ENCODE measurements at places on chromosomes 5 and 9.

DNA sequence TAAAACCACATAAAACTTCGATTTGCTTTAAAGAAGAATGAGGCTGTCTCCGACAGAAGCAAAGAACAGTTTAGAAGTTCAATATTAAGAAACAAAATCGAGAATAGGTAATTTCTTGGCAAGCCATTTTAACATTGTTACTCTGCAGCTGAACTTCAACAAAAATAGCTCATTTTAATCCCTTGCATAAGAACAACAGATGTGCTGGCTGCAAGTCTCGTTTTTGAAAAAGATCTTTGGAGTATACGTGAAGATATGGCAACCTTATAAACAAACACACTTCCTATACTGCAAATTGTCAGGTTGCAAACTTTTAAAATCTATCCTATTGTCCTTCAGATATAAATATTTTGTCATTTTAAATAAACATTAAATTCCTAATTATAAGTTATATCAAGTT is 71.5 kb downstream of the FBN2 start:
- no peak for DNase-seq

DNA sequence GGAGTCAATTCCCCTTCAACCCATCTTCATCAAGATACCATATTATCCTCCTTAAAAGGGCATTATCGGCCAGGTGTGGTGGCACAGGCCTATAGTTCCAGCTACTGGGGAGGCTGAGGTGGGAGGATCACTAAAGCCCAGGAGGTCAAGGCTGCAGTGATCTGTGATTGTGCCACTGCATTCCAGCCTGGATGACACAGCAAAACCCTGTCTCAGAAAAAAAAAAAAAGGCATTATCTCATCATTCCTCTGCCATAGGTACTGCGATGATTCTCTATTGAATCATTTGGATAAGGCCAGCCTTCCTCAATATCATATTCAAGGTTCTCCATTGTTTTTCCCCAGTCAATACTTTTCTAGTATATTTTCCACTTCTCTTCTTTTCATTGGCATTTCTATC is 39.2 kb upstream of the RAB3C start:
- no peak for DNase-seq

GRCh38 chr5:34847056-34847455 is 8.1 kb downstream of the TTC23L start:
- DNase-seq = no peak

DNA sequence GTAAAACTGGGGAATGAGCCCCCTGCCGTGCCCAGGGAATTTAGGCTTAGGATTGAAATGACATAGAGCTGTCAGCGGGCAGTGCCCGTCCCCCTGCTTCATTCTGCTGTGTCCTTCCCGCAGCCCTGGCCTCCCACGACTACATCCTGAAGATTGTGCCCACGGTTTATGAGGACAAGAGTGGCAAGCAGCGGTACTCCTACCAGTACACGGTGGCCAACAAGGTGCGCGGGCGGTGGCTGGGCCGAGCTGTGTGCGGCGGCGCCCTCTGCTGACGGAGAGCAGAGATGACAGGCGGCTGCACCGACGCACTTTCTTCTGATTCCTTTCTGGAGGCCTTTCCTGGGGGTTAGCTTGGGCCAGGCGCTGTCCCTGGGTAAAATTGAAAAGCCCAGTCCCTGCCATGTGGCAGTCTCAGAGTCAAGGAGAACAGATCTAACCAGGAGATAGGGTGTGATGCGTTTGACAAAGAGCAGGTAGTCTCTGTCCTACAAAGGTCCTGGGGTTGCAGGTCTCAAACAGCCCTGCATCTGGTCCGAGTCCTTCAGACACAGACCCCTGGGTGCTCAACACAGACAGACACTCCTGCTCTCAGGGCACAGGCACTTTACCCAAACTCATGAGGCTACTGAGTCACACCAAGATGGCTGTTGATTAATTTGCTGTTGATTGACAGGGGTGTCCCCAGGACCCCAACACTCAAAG is 26.8 kb upstream of the RPL26L1 start:
- peak; percentile 88 for DNase-seq

GRCh38 chr5:76082772-76083554 is at the start of gene SV2C:
Gene SV2C (plus strand): TSS chr5:76083383. CDS start chr5:76131751, 48,368 bp downstream.
- peak; percentile 74 for DNase-seq
